Effector memory CD4-positive, alpha-beta T cell (primary cell): ENCODE measurements at places on chromosomes 5 and 9.

DNA sequence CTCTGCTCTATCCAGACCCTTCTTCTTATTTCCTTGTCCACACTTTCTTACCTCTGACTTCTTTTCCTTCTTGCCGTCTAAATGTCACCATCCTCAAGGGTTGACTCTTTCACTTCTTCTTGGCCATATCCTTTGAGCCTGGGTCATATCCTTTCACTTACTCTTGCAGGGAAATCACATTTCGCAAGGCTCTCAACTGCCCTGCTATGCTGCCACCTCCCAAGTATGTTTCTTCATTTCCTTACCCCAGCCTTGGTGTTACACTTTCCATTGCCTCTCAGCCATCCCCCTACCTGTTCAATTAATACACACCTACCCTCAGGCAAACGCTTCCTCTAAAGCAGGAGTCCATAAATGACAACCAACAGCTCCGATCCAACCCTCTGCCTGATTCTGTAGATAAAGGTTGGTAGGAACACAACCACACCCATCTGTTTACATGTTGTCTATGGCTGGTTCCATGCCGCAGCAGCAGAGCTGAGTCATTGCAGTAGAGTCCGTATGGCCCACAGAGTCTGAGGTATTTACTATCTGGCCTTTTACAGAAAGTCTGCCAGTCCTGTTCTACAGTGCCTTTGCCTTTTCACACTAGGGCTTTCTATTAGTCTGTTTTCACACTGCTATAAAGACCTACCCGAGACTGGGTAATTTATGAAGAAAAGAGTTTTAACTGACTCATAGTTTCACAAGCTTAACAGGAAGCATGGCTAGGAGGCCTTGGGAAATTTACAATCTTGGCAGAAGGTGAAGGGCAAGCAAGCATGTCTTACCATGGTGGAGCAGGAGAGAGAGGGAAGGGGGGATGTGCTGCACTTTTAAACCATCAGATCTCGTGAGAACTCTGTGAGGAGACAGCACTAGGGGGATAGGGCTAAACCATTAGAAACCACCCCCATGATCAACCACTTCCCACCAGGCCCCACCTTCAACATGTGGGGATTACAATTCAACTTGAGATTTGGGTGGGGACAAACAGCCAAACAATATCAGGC is 97.9 kb downstream of the SV2C start:
- no peak for DNase-seq

- no peak for DNase-seq
Observed at GRCh38 chr9:33687779-33688178, 107.6 kb upstream of the PRSS3 start.

- DNase-seq = no peak
Observed at GRCh38 chr9:12923468-12924009, 148.7 kb downstream of the LURAP1L start.

GRCh38 chr9:115359017-115359780 is 241.2 kb upstream of the TNC start:
- DNase-seq = no peak

DNA sequence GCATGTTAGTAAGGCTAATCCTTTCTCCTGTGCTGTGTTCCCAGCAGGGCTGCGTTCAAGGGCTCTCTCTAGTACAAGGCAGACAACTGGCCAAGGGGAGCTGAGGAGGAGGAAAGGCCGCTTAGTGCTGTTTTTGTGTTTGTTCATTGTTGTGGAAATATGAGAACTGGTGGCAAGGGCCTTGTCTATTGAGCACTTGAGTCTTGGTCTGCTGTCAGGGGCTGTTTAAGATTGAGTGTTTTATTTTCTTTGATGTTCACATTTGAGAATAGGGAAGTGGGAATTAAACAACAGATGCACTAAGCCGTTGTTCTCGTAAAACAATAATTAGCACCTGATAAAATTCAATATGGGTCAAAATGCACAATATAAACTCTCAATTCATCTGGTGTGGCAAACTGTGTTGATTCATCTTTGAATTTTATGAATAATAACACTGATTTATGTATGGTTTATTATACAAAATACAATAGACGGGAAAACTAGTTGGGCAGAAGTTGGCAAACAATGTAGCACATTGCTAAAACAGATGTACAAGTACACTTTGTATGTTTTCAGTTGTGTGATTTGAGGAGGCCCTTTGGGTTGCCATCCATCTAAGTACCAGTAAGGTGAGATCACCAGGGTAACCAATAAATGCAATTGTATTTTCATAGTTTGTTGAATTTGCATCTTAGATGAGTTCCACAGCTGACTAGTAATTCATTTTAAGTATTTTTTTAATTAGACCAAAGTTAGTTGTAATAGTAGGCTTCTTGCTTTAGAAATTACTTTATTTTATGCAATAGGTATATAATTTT is 97.6 kb upstream of the GRHPR start:
- DNase-seq = no peak

DNA sequence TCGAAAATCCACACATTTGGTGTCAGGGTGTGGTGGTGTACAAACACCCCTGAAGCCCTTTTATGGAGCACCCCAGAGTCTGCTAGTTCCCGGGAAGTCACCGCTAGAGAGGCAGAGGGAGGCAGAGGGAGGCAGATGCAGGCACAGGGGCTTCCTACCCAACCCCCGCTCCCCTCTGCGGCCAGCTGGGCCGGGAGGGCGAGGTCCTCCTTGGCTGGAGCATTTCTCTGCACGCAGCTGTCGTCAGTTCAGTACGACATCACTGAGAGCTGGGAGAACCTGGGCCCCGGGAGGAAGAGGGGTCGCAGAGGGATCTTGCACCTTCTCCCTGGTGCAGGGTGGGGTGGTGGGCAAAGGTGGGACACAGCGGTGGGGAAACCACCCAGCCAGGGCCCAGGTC is 15.8 kb upstream of the UBAC1 start:
- DNase-seq = no peak

DNA sequence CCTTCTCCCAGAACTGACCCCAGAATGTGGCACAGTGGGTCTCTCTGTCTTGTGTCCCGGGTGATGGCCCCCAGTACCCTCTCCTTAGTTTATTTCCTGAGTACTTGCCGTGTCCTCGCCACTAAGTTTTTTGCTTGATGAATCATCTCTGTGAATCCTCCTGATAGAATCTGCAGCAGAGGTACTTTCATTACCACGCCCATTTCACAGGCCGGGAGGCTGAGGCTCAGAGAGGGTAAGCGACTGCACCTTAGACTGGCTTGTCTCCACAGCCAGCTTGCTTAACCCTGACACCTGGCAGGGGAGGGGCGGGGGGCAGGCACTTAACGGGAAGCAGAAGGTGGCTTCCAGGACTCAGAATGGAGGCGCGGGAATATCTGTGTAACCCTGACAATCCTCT is 7.9 kb upstream of the IER5L start:
- DNase-seq = no peak
